Right atrium auricular region (tissue), 2 donors: ENCODE measurements at places on chromosomes 11 and 22. TPM values are rescaled to one million over a fixed set of nuclear protein-coding genes. Genes with fewer than 3 reads are reported as not detected.
A peak's percentile ranks its signal among the peaks of the same experiment; 100 is the strongest.

DNA sequence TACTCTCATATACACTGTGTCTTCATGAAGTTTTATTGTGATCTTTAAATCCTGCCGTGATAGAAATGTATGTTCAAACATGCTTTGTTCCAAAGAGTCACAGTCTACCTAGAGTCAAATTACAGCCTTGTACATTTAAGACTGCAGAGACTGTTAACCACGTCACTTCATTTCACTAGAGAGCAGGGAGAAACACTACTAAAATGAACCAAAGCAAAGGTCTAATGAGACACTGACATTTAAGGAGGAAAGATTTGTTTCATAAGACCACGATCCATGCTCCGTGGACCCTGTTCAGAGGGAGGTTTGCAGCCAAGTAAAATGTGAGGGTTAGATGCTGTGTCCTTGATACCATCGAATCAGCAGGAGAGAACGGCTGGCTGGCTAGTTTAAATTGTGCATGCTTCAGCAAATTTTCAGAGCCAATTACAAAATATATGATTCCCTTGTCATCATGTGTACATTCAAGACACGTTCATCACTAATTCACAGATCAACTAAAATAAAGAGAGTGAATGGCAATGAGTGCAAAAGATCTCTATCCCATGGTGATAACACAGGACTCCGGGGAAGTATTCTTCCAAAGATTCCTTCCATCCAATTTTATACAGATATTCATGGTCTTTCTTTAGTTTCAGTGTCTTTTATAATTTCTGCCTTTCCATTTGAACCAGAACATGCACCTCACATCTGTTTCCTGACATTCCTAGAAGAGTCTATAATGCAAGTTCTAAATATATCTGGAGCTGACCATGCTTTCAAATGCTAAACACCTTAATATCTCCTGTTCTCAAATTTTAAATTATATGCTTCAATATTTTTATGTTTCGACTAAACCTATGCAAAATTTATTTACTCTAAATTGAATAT is 960.9 kb upstream of the FAT3 start:
- DNase-seq = no peak

DNA sequence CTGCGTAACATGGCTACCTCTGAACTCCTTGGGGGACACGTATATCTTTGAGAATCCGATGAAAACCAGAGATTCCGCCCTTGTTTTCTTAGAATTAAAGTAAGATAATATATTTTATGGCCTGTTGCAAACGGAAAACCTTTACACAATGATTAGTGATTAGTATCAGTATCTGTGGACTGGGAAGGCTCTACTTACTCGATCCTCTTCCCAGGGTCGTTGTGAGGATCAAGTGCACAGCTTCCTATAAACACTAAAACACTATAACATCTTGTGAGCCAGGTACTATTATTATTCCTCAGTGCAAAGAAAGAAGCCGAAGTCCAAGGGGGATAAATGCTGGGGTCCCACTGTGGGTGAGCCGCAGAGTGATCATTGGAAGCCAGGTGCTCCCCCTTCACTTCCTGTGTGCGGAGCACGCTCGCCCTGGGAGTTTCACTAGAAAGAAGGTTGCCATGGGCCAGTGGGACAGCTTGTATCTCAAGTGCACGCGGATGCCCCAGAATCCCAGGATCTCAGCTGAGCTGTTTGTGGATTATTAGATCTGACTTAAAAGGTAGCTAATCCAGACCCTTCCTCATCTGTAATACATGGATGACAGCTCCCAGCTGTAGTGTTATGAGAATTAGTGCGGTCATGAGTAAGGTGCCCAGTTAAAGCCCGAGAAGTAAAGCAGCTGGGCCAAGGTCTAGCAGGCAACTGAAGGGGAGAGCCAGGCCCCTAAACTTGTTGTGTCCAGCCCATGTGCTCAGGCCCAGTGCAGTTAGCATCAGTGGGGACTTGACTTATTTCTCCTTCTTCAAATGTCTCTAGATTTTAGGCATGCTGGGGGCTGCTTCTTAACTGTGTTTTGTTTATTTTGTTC is 839 bp downstream of the CBY1 start:
- no peak for DNase-seq

DNA sequence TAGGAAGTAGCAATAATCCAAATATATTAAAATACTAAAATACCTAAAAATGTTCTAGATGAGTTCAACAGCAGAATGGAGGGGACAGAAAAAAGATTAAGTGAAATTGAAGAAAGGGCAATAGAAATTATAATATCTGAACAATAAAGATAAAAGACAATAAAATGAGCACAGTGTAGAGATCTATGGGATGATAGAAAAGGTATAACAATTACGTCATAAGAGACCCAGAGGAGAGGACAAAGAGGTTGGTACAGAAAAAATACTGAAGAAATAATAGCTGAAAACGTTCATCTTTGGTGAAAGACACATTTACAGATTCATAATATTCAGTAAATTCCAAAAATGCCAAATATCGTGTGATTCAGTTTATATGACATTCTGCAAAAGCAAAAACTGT is 143.4 kb downstream of the TMEM135 start:
- no peak for DNase-seq

DNA sequence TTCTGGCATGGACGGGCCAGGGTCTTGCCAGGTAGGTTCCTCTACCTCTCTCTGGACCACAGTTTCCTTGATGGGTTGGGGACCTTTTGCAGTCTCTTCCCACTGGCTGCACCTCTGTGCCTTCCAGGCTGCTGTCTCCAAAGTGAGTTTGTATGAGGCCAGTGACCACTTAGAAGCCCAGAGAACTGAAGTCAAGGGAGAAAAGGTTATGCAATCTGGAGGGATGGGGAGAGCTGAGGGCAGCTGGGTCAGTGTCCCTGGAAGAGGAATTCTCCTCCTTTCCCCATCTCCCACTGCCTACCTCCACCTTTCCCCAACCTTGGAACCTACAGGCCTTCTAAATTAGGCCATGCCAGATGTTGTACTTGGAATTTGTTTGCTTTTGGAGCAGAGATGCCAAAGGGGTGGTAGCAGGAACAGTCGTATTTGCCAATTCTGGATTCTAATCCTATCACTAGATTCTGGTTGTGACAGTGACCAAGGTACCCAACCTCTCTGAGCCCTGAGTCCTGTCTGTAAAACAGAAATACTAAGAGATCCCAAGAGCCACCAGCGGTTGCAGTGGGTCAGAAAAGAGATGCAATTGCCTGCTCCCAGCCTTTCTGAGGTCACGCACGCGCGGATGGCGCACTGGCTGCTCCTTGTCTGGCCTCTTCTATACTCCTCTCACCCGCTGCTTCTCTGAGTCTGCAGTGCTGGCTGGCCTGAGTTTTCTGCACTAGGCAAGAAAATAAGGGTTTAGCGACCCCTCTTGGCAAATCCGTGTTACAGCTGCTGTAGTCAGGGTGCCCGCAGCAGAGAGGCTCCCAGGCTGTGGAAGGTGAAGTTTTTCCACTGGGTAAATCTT is 10.7 kb upstream of the ACCSL start:
- peak; percentile 93 for DNase-seq

- DNase-seq = no peak
Measured at GRCh38 chr11:82959987-82960778, 58.6 kb downstream of the DDIAS start.

- DNase-seq = no peak
Measured at GRCh38 chr11:128388206-128388815, 199.0 kb downstream of the ETS1 start.

DNA sequence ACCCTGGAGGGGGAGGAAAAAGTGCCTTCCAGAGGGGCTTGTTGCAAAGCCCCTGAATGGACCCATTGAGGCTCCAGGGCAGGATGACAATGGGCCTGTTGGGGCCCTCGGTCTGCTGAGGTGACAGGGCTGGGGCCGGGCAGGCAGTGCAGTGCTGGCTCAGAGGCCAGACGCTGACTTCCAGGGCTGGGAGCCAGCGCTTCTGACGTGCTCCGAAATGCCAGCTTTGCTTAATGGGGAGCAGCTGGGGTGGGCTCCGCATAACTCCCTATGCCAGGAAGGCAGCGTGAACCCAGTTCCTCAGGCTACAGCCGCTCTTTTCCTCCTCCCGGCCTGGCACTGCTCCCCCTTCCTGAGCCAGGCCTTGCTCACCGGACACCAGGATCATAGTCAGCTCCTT is 17.7 kb downstream of the NAV2 start:
- DNase-seq = no peak

- no peak for DNase-seq
Measured at GRCh38 chr22:34812631-34813030, 253.3 kb upstream of the ISX start.

- DNase-seq = no peak
Measured at GRCh38 chr11:91686700-91687099, 537.9 kb upstream of the FAT3 start.

GLB1L2 gene
- total RNA-seq = 0.22 TPM

POTEH gene
- total RNA-seq = not detected

RIMBP3B gene
- total RNA-seq = not detected

KDM2A gene
- total RNA-seq = 37.3 TPM

EIF1AD gene
- 25.0 TPM for total RNA-seq
